Activated CD8-positive, alpha-beta T cell treated with anti-CD3 and anti-CD28 coated beads, Interleukin-2, amount 10 ng/mL, durations not matched to agents 7 days and 5 days (primary cell): ENCODE measurements at places on chromosomes 4 and X.

DNA sequence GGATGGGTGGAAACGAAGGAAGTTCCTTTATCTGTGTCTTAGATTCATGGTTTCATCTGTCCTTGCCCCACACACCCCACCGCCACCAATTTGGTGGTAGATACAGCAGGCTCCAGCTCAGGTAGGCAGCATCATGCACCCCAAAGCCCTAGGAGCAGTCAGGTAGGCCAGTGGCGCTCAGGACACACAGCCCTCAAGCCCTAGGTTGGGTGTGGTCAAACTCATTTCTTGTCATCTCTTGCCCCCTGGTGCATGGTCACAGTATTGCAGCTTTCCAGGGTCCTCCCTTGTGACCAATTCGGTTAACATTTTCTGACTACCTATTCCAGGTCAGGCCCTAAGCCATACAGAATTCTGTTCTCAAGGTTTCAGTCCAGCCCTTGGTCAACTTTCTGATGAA, 14.5 kb upstream of the PRRG3 start:
- peak; percentile 62 for DNase-seq

DNA sequence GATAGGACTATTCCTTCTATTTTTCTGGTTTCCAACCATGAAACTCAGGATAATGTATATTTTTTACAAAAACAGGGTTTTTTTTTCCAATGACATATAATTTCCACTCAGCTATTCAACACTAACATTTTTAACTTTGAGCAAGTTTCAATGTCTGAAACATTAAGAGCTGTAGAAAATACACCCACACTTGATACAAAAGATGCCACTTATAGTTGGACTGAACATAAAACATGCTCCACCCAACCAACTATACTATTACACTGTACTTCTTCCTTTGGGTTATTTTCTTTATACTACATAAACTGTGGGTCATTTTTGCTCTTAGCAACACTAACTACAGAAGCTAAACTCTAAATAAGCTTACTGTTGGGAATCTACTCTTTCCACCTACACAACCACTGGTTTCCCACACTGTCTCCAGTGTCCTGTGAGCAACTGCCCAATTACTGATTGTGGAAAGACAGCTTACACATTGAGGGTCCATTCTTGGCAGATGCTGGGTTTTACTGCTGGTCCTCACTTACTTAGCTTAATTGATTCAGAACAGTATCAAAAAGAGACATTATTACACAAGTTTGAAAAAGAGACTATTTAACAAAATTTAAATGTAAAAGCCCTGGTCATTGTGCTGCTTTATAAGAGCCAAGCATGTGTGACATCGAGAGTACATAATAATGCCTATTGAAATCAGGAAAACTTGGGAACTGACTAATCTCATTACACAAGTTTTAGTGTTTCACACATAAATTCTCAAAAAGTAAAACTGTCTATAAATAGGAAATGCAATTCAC, 6.3 kb downstream of the AMMECR1 start:
- DNase-seq = no peak

DNA sequence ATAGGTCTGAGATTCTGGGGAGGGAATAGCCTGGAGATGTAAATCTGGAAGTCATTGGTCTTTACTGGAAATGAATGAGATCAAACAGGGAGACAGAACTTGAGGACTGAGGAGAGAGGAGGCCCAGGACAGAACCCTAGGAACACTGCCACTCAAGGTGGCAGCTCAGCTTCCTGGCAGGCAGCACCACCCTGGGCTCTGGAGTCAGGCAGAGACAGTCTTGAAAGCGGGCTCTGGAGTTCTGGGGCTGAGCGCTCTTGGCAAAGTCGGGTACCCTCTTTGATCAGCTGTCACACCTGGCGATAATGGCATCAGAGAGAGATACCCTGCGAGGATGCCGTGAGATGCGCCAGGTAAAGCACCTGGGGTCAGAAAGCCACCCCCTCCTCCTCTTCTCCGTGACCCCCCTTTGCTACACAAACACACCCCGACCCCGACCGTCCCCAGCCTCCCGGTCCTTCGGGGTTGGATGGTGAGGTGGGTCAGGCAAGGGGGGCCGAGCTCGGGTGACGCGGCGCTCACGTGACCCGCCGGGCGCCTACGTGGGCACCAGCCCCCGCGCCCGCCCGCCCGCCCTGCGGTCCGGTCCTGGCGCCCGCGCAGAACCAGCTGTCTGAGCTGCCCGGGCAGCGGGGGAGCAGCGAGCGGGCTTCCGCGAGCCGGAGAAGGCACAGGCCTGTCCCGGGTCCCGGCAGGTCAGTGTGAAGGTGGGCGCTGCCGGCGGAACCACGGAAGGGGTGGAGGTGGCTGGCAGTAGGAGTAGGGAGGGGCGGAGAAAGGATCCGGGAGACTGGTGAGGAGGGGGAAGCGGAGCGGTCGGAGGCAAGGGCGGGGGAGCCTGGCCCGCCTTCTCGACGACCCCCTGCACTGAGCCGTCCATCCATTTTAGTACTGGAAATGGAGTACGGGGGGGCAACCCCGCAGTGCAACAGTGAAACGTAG, at the start of gene TCEAL3:
Gene TCEAL3, plus strand, starts transcription at position 600 of the 942 bp plus-strand sequence. CDS start 1,102 bp downstream, outside the sequence.
- peak; percentile 21 for DNase-seq

- no peak for DNase-seq
Measured at GRCh38 chrX:150504397-150505182, 63.8 kb upstream of the MTM1 start.

DNA sequence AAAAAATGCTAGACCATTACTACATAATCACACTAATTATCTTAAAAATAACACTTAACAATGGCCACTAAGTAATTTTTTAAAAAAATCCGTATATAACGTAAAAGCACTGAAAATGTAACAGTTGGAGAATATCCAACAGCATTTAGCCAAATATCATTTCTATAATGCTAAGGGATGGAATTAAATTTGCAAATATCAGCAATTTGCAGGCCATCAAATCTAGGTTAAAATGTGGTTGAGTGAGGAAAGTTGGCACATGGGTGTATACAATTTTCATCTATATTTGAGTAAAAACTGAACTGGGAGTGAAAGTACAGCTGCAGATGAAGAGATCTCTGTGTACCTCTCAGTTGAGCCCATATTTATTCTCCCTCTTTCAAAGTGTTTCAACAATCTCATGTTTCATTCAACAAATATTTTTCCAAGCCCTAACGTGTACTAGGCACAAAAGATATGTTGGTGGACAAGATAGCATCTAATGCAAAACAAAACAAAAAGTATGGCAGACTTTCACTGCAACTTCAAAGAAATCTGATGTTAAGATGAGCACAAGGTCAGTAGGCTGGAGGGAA, 63.0 kb downstream of the MBNL3 start:
- no peak for DNase-seq

DNA sequence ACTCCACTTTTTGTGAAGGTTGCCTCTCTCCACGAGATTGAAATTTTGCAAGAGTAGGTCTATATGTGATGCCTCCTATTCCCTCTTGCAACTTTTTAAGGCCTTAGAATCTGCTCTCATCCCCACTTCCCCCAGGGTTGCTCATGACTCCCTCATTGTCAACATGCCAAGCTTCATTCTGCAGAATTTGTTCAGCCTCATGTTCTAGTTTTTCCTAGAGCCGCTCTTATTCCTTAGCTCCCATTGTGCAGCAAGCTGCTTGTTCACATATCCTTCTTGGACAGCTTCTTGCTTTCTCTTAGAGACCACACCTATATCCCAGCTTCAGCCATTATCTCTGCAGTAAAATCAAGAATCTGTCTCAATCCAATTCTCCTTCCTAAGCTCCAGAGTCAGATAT, 82.4 kb downstream of the CNGA2 start:
- DNase-seq = no peak

DNA sequence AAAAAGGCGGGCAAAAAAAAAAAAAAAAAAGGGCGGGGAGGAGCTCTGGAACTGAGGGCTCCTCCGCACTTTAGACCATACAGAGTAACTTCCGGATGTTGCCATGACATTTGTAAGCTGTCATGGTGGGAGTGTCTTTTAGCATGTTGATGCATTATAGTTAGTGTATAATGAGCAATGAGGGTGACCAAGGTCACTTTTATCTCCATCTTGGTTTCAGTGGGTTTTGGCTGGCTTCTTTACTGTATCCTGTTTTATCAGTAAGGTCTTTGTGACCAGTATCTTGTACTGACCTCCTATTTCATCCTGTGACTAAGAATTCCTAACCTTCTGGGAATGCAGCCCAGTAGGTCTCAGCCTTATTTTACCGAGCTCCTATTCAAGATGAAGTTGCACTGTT, 193.4 kb downstream of the UGT8 start:
- DNase-seq = no peak

DNA sequence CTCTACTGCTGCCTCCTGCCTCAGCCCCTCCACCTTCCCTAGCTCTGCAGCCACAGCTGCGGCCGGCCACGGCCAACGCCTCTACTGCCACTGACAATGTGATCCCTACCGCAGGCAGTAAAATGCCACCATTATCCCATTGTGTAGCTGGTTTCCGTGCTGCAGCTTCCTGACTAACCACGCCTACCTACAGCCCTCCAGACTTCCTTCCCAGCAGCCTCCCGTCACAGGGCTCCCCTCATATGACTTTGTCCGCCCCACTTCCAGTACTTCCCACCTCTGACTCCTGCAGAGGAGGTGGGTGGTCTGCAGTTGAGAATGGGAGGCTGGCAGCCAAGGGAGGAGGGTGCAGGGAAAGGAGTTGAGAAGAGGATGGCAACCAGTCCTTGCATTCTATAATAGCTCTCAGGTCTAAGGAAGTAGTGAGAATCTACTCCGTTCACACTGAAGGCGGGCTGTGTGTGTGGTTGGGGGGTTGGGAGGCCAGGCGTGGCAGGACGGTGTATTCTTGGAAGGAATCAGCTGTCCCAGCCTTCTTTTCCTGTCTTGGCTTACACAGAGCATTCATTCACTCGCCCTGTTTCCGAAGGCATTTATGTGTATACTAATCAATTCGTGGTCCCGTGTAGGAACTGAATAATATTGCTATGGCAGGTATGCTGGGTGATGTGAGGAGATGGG, 33.1 kb upstream of the USP51 start:
- no peak for DNase-seq

GRCh38 chr4:54103190-54103574, 3.2 kb downstream of the GSX2 start:
- DNase-seq = no peak

DNA sequence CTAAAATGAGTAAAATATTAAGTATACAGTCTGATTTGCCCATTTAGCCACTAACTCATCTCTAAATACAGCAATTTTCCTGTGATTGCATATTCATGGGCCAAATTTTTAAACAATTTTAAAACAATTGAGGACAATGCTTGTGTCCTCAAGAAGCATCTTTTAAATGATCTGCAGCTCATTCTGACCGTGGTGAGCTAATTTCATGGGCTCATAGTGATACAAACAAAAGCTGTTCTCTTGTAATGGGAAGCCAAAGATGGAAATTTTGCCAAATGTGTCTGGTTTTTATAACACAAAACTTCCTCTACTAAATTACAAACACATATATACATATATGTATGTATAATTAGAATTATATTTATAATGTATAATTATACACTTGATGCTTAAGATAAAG, 39.7 kb downstream of the HMGB2 start:
- DNase-seq = no peak

GRCh38 chr4:100246697-100247096, 56.4 kb upstream of the DDIT4L start:
- DNase-seq = no peak

DNA sequence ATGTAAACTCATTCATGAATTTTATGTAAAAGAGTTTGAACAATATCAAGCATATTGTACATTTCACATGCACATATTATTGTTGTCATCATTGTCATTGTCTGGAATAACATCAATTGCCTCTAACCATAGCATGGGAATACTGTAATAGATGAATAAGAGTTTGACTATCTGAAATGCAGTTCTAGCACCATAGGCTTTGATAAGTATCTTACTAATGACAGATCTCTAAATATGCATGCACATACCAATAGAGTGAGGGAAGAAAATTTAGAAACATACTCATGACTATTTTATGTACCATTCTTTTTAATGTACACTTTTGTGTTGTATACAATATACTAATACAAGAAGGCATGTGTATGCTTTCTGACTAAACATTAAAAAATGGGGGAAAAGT, 161.6 kb upstream of the SPRY1 start:
- DNase-seq = no peak

GRCh38 chr4:76949276-76950051, at the start of gene SEPTIN11:
SEPTIN11 (plus strand) TSS chr4:76949752; CDS start chr4:76949904, 152 bp downstream.
- DNase-seq = peak; percentile 90

DNA sequence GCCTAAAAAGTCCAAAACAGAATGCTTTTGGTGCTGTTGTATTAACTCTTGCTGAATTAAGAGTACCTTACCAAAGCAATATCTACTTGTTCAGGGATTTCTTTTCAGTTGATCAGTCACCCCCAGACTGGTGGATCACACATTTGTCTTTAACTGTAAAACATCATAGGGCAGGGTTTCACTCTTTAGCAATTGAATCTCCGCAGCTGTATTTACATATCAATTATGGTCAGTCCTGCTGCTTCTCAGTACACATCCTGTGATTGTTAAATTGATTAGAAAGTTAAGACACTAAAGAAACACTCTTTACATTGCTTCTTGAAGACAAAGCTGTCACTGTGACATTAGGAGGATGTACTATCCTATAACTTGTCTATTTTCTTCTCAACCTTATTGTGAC, 277.1 kb upstream of the ADGRL3 start:
- no peak for DNase-seq

GRCh38 chr4:5982156-5982973, 35.9 kb downstream of the C4orf50 start:
- no peak for DNase-seq

- no peak for DNase-seq
Measured at GRCh38 chr4:187993827-187994226, 1.7 kb upstream of the ZFP42 start.

DNA sequence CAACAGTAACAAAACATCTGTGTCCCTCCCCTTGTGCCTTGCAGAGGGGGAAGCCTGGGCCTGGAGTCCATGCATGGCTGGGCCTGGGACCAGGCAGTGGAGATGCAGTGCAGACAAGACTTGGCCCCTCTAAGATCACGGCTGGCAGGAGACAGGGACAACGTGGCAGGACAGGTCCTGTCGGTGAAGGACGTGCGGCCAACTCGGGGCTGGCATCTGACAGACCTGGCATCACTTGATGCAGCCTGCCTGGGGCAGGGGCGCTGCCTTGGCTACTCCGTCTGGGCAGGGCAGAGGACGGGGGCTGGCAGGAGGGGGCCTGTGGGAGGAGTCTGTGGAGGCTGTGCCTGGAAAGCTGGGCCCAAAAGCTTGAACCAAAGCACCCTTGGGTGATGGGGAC, 112.1 kb downstream of the CPZ start:
- no peak for DNase-seq
